ENCODE measurements at places on chromosomes 3 and 15.

DNA sequence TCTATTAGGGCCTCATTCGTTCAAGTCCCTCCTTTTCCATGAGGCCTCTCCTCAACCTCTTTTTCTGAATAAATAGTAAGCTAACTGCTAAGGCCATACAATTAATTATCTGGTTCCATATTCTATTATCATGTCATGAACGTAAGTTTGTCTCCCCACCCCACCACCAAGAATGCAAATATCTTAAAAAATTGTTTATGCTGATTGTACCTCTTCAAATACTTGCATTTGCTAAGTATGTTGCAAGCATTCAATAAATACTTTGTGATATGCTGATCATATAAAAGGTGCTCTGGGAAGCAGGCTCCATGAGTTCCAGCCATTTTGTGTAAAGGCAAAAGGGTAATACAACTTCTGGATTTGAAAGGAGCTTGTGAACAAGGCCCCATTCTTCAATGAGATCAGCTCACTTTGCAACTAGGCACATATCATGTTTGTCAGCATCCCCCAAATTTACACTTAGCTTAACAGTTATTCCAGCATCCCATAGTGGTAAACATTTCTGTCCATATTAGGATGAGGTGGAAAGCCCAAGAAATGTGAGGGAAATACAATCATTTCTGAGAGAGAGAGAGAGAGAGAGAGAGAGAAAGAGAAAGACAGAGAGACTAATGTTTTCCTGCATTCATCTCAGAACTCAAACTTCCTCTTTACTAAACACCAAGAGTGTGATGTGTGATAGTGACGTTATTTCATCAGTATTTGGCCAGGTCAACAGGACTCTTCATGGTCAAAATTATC, 33.2 kb downstream of the SLC12A8 start:
- no peak for DNase-seq

DNA sequence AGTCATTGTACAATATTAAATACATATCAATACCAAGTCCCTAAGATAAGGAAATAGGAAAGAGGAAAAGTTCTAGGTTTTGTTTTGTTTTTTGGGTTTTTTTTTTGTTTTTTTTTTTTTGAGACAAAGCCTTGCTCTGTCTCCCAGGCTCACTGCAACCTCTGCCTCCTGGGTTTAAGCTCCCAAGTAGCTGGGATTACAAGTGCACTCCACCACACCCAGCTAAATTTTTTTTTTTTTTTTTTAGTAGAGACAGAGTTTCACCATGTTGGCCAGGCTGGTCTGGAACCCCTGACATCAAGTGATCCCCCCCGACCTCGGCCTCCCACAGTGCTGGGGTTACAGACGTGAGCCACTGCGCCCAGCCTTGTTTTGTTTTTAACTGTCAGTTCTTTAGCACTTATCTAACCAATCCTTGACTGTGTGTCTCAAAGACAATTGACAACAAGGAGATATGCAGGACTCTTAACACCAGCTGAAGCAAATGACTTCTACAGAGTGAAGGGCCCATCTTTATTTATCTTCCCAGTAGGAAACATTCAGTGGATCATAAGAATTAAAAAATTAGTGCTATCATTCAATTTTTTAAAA, 100.0 kb upstream of the RAP2B start:
- no peak for DNase-seq

DNA sequence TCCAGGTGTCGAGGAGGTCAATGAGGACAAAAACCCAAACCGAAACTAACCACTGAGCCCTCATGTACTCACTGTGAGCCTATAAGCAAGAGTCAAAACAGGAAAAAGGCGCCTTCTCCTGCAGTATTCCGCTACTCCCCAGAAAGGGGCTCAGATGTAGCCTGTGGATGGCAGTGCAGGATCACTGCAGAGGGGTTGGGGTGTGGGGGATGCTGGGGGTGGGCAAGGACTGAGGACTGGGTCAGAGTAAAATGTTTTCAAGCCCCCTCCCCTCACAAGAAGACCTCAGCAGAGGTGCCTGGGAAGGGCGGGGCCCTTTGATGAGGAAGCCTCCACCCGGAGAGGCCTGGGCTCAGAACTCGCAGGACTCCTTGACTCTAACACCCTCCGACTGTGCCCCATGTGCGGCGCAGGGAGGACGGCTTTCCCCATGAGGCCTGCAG, 170.1 kb downstream of the OSBPL10 start:
- no peak for DNase-seq

DNA sequence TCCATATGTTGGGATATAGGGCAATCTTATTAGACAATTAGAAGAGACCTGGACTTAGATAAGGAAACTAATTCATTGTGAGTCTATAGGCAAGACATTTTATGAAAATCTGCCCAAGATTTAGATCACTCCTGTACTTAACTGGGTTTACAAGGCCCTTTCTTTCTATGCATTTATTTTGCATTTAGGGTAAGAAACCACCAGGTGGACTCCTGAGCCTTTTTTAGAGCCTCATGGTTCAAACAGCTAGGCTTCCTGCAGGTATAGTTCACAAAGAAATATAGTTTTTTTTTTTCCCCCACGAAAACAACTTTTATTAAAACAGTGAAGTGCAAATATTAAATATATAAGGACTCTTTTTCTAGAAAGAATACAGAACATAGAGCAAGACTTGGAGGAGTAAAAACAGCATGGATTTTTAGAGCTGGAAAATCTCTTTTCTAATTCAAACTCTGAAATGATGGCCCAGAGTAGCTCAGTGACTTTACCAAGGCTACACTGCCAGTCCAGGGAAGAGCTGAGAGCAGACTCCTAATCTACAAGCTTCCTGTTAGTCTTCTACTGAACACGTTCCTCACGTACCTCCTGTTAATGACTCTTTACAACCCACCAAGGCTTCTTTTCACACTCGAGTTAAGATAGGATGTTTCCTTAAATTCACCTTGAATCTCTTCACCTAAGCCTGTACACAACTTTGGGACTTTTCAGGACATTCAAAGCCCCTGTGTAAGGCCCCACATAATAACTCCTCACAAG, 400.9 kb upstream of the ATP11B start:
- no peak for DNase-seq

DNA sequence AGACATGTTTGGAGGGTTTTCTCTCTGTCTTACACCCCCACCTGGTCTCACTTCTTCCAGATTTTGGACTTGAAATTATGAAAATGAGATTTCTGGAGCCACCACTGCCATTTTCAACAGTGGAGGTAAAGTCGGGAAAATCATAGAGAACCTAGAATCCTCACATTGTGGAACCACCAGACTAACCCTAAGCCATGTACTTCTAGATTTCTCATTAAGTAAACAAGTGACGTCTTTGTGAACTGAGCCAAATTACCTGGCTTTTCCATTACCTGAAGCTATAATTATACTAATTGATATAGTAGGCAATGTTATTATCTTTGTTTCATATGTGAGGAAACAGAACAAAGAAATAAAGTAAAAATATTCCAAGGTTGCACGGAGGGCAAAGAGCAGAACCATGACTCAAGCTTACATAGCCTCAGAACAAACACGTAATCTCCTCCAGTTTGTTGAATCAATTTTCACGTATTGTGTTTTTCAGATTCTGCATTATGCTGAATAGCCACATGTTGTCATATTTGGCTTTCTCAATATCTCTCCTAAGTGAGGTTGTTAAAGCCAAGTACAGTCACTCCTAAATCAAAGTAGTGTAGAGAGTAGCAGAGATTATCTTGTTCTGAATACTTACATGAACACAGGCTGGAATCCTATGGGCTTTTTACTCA, 101.3 kb upstream of the CMC1 start:
- DNase-seq = no peak

DNA sequence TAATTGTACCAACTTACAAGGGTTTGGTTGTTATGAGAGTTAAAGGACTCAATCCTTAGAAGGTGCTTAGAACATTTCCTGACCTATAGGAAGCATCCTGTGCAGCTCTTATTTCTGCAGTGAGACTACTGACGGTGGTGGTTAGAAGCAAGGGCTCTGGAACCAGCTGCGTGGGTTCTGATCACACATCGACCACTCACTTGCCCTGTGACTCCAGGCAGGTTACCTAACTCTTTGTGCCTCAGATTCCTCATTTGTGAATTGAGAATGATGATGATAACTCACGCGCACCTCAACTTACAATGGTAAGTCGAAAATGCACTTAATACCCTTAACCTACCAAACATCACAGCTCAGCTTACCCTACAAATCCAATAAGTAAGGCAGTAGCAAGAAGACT, 80.7 kb upstream of the SPATA12 start:
- DNase-seq = no peak

GRCh38 chr15:55344206-55344605, 25.2 kb downstream of the PIGB start:
- no peak for DNase-seq

DNA sequence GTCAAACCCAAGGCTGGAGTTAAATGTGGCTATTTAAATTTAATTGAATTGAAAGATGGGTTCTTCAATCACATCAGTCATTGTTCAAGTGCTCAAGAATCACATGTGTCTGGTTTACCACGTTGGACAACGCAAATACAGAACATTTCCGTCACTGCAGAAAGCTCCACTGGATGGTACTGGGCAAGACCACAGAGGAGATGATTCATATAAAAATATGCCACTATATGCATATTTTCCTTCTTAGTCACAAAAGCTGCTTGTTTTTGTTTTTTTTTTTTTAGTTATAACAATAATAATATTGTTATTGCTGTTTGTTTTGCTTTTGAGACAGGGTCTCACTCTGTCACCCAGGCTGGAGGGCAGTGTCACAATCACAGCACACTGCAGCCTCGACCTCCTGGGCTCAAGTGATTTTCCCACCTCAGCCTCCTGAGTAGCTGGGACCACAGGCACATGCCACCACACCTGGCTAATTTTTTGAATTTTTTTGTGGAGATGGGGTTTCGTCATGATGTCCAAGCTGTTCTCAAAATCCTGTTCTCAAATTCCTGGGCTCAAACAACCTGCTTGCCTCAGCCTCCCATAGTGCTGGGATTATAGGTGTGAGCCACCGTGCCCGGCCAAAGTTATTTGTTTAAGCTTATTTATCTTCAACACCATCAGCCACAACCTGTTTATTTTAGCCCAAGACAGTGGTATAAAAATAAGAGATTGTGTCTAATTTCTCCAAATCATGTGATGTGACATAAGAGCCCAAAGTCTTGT, 19.4 kb downstream of the RTP3 start:
- DNase-seq = no peak

GRCh38 chr15:38176691-38177090, 75.9 kb upstream of the SPRED1 start:
- no peak for DNase-seq

- DNase-seq = no peak
These were observed 8.7 kb upstream of the NDUFB4 start for GRCh38 chr3:120587332-120587975.

DNA sequence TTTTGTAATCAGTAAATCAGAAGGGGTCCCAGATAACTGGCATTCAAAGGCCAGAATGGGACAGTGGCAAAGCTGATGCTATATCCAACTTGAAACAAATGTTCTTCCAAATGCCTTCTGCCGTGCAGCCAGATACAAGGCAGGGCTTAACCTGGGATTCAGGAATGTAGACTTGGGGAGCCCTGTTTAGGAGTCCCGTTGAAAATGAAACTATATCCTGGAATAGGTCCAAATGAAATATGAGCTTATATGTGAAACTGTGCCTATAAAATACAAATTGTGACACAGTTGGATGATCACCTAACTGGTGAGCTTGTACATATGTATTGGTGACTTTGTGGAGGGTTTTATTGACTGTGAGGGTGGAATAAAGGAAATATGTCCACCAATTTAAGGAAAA, 28.7 kb downstream of the FRMD4B start:
- no peak for DNase-seq

DNA sequence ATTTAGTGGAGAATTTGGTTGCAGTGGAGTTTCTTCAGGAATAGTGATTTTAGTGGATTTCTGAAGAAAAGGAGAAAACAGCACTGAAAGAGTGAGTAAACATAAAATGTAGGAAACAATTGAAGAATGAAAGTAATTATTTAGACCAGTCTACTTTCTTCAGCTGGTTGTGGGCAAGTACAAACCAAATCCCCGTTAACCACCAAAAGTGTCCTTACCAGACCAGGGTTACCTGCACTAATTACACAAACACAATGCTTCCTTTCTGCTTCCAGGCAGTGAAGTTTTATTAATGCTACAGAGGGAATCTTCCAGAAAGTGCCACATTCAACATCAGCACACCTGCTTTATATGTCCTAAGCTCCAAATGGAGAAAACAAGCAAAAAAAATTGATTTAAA, 248.0 kb upstream of the TBC1D5 start:
- DNase-seq = no peak

DNA sequence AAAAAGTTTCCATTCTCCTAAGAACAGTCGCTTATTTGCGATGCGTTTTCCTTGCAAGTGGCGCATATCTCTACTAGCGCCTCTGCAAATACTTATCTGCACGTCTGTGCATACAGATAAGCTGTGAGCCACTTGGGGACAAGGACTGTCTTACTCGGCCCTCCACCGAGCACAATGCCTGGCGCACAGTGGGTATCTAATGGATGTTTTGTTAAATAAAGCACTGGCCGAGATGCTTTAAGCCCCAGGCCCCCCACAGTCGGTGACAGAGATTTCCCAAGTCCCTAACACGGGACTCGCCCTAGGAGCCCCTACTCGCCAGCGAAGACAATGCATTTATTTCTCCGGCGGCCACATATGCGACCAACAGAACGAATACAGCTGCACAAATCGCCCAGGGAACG, 503 bp downstream of the HLTF start:
- DNase-seq = no peak

DNA sequence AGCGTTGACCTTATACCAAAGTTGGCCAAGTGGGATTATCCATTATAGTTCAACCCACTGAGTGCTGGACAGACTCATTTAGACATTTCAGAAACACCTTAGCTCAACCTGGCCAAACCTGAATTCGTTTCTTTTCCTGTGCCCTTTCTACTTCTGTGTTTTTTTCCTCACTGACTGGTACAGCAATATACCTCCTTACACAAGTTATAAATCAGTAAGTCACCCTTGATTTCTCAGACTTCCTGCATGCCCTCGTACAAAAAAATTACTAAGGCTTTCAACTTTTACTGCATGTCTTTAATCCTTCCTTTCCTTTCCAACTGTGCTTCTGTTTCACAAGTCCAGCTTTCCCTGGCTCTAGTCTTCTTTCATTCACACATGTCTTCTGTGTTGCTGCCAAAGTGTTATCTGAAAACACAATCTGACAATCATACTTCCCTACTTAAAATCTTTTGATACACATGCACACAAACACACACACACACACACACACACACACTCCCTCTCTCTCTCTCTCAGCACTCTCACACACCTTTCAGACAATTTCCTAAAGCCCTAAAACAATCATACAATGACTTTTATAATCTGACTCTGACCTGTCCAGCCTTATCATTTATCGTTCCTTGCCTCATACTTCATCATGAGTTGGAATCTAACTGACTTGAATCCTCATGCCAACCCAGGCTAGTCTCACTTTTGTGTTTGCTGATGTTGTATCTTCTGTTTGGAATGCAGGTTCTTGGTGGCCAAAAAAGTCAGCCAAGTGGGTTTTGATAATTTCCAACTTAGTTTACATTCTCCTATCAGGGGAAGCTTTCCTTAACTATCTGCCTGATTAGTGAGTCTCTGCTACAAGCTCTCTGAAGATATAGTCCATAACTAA, 436.4 kb downstream of the NAALADL2 start:
- no peak for DNase-seq

- DNase-seq = no peak
These were observed 3.3 kb downstream of the C3orf70 start for GRCh38 chr3:185149591-185149990.

Data from cortex of kidney (tissue), 1 donor.